ENCODE measurements at places on chromosomes 11 and 22.
A peak's percentile ranks its signal among the peaks of the same experiment; 100 is the strongest.

DNA sequence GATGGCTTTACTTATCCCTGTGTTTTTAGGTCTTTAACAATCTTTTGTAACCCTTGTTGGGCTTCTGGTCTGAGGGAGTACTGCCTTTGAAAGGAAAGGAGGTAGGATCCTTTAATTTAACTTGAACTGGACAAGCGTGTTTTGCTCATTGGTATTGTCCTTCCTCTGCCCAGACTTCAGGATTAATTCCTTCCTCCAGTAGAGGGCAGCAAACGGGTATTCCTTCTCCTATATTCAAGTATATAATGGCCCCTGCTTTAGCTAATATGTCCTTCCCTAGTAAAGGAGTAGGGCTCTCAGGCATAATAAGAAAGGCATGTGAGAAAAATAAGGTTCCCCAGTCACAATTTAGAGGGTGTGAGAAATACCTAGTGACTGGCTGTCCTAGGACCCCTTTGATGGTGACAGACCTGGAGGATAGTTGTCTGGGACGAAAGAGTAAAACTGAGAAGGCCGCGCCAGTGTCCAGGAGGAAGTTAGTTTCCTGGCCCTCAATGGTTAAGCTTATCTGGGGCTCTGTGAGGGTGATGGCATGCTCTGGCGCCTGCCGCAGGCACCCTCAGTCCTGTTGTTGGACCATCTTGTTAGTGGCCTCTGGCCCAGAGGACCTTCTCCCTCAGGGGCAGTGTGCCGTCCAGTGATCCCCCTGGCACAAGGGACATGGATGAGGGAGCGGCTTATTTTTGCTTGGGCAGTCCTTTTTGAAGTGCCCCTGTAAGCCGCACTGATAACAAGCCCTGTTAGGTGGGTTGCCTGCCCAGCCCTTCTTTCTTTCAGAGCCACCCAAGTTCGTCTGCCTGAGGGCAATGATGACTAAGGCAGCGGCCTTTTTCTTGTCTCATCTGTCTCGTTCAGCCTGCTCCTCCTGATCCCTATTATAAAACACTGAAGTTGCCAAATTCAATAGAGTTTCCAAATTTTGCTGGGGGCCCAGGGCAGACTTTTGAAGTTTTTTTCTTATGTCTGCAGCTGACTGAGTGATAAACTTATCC is 51.8 kb downstream of the C11orf71 start:
- DNase-seq: no peak

DNA sequence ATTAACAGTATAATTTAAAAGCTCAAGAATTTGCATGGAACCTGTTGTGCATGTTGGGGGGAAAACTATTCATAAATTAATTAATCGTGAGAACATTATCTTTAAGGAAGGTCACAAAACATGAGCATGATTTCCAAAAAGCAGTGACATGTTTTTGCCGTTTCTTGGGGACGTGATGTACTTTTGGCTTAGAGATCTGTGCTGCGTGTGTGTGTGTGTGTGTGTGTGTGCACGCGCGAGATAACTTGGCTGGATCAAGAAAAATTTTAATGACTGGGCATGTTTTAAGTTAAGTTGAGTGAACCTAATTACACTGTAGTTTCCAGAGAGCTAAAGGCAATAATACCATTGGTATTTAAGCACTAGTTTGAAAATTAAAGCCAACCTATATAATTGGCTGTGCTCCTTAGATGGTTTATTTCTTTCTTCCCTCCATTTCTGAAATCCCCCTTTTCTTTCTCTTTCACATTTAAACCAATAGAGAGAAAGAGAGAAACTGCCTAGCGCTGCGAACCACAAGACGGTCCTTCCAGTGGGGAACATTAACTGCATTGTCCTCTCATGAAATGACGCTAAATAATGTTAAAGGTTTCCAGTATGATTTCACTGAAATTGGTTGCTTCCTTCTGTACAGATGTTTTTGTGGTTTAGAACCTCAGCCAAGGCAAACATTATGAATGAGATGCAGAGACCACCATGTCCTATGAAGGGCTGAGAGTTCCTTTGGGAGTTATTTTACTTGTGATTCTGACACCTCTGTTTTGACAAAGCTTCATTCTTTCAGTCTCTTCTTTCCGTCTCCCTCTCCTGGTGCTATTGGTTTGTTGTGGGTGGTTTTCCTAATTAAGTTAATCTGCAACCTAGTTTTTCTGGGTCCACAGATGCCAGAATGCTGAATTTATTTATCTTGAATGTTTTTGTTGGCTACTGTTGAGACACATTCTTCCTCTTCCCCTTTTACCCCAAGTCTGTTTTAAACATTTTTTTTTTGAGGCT is 51.7 kb downstream of the ZBTB16 start:
- DNase-seq: no peak

DNA sequence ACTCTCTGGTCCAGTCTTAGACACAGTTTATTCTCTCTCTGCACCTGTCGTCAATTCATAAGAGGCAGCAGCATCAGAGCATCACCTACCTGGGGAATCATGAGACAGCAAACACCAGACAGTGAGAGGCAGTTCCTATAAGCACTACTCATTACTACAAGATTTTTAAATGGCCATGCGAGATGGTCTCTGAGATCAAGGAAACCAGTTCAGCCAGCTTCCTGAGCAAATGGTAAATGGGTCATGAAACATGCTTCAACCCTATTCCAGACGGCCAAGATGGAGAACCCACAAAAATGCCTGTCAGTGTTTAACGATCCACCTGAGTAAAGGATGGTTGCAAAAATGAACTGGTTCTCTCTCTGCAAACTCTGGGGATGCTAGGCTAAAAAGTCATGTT is 52.9 kb downstream of the SYTL2 start:
- DNase-seq: no peak

DNA sequence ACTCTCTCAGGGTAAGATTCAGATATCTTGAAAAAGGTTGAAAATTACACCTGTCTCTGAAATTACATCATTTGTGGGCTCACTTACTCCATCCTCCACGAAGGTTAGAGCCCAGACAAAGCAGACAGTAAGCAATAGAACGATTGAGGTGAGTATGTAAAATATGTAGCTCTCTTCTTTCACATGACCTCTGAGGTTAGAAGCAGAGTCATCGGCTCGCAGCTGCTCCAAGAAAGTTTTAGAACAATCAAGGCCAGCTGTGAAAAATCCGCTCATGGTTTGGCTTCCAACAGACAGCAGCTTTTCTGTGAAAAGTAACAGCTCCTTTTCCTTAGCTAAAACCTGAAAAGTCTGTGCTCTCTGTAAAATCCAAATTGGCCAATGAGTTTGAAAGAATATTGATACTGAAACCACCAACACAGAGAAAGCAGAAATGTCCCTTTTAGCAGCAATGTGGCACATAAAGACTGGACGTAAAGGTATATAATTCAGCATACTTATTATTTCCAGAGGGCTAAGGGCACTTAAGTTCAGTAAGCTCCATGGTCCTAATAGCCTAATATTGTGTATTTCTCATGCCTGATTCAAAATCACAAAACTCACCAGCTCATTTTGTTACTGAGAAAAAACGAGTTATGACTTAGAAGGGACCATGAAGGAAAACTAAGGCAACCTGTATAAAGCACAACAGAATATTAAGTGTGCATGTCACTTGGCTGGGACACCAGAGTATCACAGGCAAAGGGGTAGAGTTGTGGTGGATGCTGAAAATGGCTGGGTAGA is 78.2 kb downstream of the FAM76B start:
- no peak for DNase-seq

GRCh38 chr11:60785136-60785535 is at the start of gene MS4A10:
MS4A10 (plus strand) TSS chr11:60785333; CDS start chr11:60790336, 5,003 bp downstream.
- DNase-seq: no peak

DNA sequence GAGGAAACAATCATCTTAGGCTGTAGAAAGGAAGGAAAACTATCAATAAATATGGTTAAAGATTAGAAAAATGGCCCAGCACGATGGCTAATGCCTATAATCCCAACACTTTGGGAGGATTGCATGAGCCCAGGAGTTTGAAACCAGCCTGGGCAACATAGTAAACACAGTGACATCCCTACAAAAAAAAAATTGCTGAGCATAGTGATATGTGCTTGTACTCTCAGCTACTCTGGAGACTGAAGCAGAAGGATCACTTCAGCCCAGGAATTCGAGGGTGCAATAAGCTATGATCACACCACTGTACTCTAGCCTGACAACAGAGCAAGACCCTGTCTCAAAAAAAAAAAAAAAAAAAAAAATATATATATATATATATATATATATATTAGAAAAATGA is 54.9 kb downstream of the ARFGAP2 start:
- no peak for DNase-seq

DNA sequence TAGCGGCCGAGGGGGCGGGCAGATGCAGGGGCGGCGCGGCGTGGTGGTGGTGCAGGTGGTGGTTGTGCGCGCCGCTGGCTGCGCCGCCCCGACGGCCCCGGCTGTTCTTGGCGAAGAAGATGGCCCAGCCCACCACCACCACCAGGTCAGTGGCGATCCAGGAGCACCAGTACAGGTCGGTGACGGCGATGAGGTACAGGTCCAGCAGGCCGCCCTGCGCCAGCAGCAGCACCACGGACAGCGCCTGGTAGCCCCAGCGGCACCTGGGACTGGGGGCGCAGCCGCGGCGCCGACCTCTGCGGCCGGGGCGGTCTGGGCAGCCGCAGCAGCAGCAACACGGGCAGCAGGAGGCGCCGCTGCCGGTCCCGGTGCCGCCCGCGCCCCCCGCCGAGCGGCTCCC is 879 bp downstream of the TMEM121B start:
- no peak for DNase-seq

- DNase-seq: no peak
Measured at GRCh38 chr11:93477684-93478234, 65.4 kb downstream of the SMCO4 start.

DNA sequence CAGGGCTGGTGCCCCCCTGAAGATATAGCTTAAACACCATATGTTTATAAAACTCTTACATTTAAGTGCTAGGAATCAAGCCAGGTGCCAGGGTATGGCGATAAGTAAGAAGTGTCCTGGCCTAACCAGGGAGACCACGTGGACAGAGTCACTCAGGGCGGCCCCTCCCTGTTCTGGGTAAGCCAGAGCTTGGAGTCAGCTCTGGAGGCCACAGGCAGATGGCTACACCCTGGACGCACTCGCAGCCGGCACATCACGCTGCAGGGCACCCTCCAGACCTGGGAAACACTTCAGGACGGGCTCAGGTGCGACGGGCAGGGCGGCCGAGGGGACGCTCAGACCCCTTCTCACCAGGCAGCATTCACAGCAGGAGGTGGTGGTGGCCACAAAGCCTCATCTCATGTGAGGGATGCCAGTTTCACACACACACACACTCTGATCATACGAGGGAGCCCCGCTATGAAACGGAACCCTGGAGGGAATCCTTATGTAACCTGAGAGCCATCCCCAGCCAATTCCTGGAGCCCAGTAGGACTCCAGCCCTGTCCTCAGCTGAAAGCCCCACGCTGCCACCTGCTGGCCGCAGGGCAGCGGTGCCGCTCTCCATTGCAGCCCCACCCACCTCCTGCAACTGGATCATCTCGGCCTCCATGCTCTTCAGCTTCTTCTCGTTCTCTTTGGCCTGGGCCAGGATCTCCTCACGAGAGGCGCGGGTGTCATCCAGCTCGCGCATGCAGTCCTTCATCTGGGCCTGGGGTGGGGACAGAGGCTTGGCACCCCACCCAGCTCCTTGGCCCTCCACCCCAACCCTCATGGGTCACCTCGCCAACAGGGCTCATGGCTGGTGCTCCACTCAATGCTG is 33.4 kb downstream of the APOL1 start:
- peak; percentile 60 for DNase-seq

DNA sequence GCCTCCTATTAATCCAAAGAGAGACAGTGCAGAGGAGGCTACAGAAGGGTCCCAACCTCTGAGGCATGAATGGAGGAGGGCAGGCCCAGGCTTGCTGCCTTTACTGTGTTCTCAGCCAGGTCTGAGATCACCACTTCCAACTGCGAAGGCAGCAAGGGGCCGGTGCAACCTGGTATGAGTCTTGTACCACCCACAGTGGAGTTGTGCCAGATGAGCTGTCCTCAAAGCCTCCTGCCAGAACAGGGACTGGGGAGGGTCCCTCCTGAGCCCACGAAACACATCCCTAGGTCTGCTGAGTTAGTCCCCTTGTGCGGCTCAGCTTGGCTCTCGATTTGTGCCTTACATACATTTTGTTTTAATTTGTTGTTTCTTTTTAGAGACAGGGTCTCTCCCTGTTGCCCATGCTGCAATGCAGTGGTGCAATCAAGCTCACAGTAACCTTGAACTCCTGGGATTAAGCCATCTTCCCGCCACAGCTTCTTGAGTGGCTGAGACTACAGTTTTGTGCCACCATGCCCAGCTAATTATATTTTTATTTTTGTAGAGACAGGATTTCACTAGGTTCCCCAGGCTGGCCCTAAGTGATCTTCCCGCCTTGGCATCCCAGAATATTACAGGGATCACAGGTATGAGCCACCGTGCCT is 9.3 kb downstream of the MIF start:
- no peak for DNase-seq

DNA sequence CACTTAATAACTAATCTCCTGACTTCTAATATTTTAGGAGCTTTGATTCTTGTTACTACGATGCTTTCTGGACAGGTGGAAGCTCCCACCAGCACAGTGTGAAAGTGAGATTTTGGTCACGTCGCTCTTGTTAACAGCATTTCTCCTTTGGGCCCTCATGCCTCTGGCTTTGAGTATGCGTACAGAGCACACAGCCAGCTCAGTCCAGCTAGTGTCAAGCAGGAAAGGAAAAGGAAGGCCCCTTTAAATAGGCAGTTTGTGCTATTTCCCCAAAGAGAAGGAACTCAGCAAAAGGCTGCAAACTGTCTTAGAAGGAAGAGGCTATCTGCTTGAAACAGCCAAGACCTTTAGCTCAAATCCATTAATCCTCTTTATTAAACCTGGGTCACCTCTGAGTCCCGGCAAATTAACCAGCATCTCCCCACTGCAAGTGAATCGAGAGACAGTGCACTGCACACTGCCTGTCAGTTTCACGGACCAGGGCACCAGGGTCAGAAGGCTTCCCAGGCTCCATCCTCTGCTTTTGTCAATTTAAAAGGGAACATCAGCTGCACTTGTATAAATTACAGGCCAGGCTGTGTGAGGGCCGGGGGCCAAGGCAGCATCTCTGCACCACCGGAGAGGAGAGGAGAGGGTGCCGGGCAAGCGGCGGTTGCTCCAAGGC is 34.7 kb downstream of the OPCML start:
- DNase-seq: no peak

- DNase-seq: peak; percentile 35
Measured at GRCh38 chr11:130001461-130002351, 929 bp downstream of the PRDM10 start.

GRCh38 chr11:63491240-63491587 is 247 bp upstream of the PLAAT5 start:
- DNase-seq: no peak

DNA sequence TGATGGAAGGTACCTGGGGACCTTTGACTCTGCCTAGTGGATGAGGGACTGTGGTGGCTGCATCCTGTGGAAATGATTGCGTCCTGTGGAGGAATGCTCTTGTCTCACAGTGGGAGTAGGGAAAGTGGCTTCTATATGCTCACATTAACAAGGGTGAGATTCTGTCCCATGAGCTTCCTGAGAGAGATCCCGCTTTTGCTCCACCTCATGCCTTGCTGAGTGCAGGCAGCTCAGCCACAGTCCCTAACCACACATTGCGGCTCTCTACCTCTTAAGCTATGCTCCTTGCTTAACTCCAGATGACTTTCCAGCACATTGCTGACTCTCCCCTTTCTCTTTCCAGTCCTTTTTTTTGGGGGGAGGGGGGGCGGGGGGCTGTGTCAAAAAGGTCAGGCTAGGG is 45.0 kb downstream of the TEAD1 start:
- DNase-seq: no peak

All from stimulated activated CD4-positive, alpha-beta T cell treated with anti-CD3 and anti-CD28 coated beads, Interleukin-1b, Interleukin-23, amount 100 ng/mL, for 24 hours (primary cell).